Kidney epithelial cell (primary cell): ENCODE measurements at places on chromosomes 5 and 9. TPM values are rescaled to one million over a fixed set of nuclear protein-coding genes. Genes with fewer than 3 reads are reported as not detected.

The RGS3 gene
- total RNA-seq, result 158 and 166 TPM in 2 replicates

DNA sequence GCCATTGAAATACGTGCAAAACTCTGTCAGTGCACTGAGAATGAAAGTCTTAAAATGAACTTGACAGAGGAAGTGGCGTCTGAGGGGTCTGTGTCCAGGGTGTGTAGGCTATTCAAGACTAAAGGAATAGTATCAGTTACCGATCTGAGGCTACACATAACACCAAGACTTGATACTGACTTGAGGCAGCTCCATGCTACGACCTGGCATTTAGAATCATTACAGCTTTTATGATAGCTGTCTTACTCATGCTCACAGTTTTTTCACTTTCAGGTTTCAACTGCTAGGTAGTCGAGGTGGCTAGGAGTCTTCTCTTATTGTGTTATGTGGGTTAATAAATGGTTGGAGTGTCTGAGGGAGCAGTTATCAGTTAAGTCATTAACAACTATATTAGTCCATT, 92.8 kb upstream of the SLCO6A1 start:
- DNase-seq, result no peak

- peak; percentile 63 for DNase-seq
Observed at GRCh38 chr5:41835645-41836044, 34.6 kb downstream of the OXCT1 start.

- DNase-seq, result peak; percentile 90
Observed at GRCh38 chr5:178153530-178154340, at the start of gene NHP2. Gene NHP2 (minus strand): TSS chr5:178153885. CDS start chr5:178153817, 68 bp downstream.
